MM.1S (cell line): ENCODE measurements at places on chromosomes 4 and X.

- H3K27me3 ChIP-seq: no peaks in the 10 kb centered on the region
- DNase-seq: peak; percentile 91
- peak overlapping the region; percentile 11; the same call in 1 of the 2 replicates for H3K4me3 ChIP-seq
- peak overlapping the region; percentile 76 for H3K27ac ChIP-seq
- H3K36me3 ChIP-seq: no peaks in the 10 kb centered on the region
Measured at GRCh38 chr4:37675587-37676290, 10.4 kb downstream of the RELL1 start.

DNA sequence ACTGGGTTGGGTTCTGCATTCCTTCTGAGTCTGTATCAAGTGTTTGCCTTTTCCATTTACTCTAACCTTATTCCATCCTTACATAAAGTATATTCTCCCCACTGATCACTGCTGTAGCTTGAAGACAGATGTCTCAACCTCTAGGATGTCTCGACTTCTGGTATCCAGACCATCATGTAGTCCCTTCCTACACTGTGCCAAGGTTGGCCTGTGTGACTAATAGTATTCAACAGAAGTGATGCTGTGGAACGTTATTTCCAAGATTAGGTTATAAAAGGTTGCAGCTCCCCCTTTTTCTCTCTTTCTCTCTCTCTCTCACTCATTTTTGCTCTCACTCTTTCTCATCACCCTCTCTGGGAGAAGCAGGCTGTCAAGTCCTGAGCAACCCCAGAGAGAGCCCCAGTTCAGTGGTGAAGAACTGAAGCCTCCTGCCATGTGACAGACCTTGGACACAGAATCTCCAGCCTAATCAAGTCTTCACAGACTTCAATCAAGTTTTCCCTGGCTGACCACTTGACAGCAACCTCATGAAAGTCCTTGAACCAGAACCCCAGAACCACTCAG lies 75.4 kb downstream of the PRDM5 start:
- H3K27me3 ChIP-seq: no peaks in the 10 kb centered on the region
- no peak overlapping the region for H3K4me3 ChIP-seq
- 0 out of 2 replicates have a peak, but pooled peaks cover 3% of the 10 kb centered on the region for H3K4me1 ChIP-seq
- no peak overlapping the region for H3K27ac ChIP-seq
- no peaks in the 10 kb centered on the region for H3K36me3 ChIP-seq

DNA sequence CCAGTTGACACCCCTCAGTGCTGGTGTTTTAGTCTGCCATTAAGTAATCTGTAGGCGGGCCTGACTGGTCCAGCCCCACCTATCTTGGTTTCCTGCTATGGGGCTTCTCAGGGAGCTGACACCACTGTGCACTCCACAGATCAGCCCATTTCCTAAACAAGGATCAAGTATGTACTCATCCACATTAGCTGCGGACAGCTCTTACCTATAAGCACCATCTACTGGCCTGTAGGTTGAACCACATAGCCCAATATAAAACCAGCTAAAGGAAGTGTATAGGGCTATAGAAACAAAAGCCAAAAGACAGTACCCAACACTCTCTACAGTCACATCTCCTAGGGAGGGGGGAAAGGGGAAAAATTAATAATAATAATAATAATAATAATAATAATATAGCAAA lies 353.5 kb upstream of the CXorf51B start:
- H3K27ac ChIP-seq: no peak overlapping the region
- no peaks in the 10 kb centered on the region for H3K36me3 ChIP-seq
- H3K4me3 ChIP-seq: no peak overlapping the region

GRCh38 chrX:56800801-56801200 lies 71.8 kb downstream of the NBDY start:
- no peak overlapping the region for H3K4me3 ChIP-seq
- DNase-seq: peak; percentile 61
- H3K27me3 ChIP-seq: no peaks in the 10 kb centered on the region
- no peak overlapping the region for H3K27ac ChIP-seq
- no peaks in the 10 kb centered on the region for H3K36me3 ChIP-seq
- peaks cover 17% of the 10 kb centered on the region for H3K4me1 ChIP-seq

DNA sequence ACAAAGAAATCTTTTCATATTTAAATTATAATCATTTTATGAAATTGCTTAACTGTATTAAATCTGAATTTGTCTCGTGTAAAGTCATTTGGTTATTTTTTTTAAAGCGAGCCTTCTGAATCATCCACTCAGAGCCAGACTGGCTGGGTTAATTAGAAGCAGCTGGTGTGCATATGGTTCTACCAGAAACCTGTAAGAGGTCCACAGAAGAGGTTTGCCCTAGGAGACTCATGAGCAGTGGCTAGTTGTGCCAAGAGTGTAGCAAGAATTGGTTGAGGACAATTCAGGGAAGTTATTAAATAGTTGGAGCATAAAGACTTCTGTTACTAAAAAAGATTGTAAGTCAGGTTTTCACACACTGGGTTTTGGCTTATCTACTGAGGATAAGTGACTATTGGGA lies 267.4 kb downstream of the IL1RAPL2 start:
- H3K36me3 ChIP-seq: no peaks in the 10 kb centered on the region
- H3K4me1 ChIP-seq: no peaks in the 10 kb centered on the region
- no peaks in the 10 kb centered on the region for H3K27me3 ChIP-seq
- DNase-seq: no peak
- H3K27ac ChIP-seq: no peak overlapping the region
- no peak overlapping the region for H3K4me3 ChIP-seq

DNA sequence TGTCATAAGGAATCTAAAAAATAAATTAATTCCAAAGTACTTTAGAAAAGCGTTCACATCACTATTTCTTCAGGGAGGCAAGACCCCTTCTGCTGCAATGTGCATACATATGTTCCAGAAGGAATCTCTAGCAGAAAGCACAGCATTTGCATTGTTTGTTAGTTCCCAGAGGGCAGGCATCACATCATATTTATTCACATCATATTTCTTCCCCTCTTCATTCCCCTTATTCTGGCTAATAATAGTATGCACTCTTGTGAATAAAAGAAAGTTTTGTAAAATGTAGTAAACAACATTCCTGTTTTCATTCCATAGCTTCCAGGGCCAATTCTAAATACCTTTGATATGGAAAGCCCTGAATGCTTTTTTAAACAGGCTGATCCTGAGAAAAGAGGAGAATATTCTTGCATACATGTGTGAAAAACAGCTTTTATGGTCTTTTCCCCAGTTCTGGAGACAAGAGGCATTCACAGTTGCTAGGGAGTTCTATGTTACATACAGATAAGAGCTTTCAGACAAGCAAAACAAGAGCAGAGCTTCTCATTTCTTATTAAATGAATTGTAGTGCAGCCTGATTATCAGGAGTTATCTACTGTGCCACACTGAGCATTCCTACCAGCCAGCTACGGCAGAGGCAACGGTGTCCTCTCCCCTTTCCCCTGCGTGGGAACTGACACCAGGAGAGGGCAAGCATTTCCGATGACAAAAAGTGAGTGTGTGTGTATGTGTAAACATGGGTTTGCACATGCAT lies 15.2 kb downstream of the GATB start:
- no peak for DNase-seq
- no peak overlapping the region for H3K27ac ChIP-seq
- no peak overlapping the region for H3K4me3 ChIP-seq
